ENCODE measurements at places on chromosomes 16 and 17.

- no peak for DNase-seq
Measured at GRCh38 chr17:77258638-77259037, 117.9 kb downstream of the SEC14L1 start.

DNA sequence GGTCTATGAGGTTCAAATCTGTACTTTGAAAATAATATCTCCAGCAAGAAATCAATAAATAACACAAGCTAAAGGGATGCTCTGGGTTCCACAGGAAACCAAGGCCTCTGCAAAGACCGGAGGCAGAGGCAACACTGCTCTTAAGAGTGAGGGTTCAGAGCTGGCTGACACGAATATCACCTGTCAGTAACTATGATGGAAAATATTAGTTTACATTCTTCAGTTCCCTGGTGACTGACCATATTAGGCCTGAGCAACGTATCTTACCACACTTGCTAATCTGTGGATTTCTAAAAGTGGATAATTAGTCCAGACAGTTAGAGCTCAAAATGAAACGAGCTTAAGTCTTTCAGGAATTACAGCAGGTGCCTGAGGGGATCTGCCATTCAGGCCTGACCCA is 459.3 kb downstream of the HS3ST3B1 start:
- no peak for DNase-seq

DNA sequence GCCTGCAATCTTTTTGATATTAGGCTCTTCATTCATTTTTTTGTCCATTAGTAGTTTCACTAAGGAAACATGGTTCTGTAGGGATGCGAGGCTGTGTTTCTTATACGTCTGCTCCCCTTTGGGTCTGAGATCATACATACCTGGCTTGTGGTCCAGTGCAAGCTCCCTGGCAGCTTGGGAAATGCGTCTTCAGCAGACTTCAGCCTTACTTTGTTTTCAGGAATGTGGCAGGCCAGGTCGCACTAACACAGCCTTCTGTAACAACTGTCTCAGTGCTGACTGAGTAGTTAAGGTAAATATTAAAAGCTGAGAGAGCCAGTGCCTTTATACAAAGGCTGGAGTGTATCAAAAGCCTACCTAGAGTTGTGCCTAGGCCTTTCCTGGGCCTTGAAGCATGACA is 970.5 kb upstream of the EEF2KMT start:
- no peak for DNase-seq

GRCh38 chr16:80526418-80527061 is 14.3 kb upstream of the DYNLRB2 start:
- DNase-seq: no peak
